ENCODE measurements at places on chromosomes 6 and 20.

- DNase-seq: no peak
These were observed 15.0 kb downstream of the RAB23 start for GRCh38 chr6:57207141-57207540.

DNA sequence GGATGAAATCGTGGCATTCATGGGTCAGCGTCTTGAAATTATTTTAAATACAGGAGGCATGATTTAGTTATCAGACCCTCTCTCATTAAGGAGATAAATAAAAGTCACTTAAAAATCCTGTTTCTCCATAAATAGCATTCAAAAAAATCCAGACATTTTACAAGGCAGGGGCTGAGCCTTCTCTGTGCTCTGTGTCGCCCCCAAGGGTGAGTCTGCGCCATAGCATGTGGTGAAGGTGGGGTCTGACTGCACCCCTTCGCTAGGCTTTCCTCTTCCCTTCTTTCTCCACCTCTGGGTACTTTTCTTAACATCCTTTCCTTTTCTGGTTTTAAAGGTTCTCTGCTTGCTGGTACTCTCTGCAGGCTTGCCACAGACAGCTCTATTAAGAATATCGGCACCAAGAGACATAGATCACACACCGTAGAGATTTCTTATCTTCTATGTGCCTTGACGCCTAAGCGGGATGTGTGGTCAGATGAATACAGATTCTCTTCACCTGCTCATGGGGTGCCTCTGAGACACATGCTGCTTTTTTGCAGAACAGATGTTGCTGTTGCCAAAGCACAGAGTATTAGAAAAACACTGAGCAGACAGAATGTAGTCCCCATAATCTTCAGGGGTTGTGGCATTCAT lies 20.1 kb upstream of the FAM209A start:
- DNase-seq: peak; percentile 37

DNA sequence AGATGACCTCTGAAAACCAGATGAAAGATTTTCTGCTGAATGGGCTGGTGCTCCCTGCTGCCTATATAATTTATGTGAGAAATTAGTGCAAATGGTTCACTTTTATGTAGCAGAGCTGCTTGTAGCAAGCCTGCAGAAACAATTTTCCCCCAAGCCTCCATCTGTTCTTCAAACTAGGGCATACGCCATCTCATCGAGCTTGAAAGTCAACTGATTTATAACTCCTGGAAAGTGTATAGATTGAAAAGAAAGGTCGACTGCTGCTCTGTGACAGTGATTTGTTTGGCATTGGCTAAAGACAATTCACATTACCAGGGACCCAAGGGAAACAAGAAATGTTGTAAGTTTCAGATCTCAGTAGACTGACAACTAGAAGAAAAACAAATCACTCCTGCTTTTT lies 93.3 kb downstream of the PACRG start:
- DNase-seq: no peak

- DNase-seq: no peak
These were observed 82.0 kb downstream of the PTPRK start for GRCh38 chr6:128438393-128438792.

DNA sequence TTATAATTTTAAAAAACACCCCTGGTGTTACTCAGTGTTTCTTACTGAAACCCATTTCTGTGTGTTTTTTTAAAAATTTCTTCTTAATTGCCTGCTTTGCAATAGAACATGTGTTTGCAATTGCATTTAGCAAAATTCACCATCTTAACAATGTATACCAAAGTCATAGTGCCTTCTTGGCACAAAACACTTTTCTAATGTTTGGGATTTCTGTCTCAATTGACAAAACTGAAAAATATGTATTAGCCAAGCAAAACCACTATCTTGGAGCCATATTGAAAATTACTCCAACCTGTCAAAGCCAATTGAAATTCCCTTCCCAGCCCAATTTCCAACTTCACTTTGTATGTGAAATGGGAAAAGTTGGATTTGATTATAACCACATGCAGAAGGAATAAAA lies 88.4 kb upstream of the RSPO3 start:
- no peak for DNase-seq

DNA sequence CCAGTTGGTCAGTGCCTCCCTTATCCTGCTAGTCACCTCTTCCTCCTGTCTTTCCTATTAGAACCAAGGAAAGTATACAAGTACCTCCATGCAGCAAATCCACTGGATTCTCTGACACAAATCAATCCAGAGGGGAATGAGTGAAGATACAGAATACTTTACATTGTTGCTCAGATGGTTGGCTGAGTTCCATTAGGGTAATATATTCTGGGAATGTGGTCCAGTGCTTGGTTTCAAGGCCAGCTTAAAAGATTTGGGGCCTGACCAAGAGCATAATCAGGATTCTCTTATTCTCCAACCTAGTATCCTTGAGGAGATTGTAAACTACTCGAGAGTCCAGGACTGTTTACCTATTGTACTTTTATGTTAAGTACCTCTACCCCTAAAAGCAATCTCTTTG lies 23.0 kb downstream of the CARMIL1 start:
- DNase-seq: no peak

DNA sequence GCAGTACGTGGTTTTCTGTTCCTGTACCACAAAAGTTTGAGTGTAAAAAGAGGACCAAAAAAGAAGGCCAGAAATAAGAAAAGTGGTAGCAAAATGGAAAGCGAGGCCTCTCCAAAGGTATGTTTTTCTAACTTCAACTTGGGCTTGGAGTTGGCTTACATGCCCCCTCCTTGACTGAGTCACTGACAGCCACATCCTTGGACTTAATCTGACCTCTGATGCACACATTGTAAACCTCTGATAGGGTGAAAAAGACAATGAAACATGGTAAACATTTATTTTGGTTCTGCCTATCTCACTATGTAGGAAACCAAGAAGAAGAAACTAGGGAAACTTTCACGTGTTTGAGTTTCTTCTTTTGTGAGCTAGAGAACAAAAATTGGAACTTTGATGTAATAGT lies 503.2 kb upstream of the ID4 start:
- DNase-seq: no peak

DNA sequence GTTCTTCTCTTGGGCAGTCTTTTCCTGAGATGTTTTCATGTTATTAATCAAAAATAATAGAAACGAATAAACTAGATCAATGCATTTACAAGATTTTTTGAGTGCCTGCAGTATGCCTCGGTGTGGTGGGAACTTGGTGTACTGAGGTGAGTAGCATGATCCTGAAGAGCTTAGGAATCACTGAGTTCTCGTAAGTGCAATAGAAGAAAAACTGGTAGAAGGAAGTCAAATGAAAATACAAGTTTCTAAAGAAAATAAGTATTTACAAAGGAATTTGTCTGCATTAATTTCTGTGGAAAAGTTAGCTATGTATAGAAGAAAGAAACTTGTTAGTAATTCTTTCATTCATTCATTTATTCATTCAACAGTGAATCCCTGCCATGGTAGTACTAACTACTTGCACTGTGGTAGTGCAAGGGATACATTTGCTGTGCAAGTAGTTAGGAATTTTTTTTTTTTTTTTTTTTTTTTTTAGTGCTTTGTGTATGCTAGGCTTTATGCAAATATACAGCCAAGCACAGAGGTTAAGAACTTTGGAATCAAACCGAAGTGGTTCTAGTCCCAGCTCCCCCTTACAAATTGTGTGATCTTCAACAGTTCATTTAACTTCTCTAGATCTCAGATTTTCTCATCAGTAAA lies 13.9 kb downstream of the NT5E start:
- DNase-seq: no peak

DNA sequence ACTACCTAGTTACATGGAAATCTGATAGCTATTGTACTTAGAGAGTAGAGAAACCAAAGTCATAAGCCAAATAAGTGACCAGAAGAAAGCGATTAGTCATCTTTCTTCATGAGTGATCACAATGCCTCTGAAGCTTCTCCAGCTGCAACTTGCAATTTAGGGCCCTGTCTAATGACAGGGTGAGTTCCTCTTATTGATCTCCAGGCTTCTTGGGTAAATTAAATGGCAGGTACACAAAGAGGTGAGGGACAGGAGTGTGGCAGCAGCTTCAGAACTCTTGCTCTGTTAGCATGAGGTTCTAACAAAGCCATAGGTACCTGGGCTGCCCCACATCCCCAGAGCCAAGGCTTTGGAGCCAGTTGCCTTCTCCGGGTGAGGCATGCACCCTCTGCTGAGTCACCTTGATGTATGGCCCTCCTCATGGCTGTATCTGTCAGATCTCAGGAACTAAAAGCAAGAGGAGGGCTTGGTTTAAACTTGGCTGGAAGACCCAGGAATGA lies 60.8 kb downstream of the PRDM1 start:
- no peak for DNase-seq

DNA sequence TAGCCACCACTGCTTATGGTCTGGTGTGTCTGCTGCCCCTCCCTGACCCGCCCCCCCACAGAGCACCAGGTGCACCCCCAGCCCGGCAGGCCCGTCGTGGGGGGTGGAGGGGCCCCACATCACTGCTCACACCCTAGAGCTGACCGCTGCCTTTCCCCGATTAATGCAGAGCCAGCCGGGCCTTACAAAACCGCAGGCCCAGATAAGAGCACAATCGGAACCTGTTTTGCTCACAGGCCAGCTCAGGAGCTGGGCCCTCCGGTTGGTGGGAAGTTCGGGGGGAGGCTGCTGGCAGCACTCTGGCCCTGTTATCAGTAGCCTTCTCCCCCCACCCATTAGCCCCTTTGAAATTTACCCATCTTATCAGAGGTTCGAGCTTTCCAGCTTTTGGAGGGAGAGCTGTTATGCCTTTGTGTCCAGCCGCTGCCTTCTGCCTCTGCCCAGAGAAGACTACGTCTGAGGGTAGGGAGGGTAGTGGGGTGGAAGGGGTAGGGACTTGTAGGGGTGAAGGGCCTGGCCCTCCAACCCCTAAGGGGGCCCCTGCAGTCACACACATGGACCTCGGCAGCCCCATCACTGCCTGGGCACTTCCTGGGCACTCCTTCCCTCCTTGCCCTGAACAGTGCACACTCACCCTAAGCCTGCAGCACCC lies 6.9 kb upstream of the SPDEF start:
- DNase-seq: no peak

GRCh38 chr6:78489874-78490273 lies 377.5 kb upstream of the IRAK1BP1 start:
- no peak for DNase-seq

DNA sequence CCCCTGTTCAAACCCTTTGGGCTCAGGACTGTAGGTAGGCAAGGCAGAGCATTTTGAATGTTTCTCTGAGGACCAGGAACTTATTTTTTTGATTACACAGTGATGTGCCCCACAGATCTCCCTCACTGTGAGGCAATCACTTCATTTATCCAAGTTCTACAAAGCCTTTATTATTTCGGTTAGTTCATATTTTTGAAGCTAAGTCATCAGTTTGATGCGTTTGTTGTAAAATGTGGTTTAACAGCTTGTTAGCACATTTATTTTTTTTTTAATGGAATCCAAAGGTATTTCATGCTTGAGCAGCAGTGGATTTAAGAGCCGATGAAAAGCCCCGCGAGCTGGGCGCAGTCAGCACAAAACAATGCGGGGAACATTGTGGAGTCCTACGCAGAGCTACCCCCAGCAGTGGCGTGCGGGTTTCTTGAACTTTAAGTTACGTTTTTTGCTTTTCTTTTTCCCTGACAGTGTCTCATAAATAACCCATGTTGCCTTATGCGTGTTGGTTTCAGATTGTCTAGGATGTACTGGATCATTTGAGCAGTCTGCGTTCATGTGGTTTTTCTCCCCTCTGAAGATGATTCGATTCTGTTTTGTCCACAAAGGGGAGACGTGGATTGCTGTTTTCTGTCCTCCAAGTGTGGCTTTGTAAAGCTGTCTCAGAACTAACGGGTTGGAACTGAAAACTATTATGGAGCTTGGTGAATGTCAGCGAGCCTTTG lies 233.6 kb upstream of the BMP2 start:
- no peak for DNase-seq

DNA sequence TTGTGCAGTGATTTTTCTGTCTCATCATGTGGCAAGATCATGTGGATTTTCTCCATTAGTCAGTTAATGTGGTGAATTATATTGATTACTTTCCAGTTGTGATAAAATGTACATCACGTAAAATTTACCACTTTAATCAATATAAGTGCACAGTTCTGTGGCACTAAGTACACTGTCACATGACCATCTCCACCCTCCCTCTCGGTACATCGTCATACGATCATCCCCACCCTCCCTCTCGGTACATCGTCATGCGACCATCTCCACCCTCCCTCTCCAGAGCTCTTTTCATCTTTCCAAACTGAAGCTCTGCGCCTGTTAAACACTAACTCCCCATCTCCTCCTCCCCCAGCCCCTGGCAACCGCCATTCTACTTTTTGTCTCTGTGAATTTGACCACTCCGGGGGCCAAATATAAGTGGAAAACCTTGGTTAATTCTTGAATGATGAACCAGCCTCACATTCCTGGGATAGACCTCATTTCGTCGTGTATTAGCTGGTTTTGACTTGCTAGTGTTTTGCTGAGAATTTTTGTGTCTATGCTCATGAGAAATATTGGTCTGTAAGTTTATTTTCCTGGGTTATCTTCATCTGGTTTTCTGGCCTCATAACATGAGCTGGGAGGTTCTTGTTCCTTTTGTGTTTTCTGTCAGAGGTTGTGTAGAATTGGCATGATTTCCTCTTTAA lies 10.8 kb downstream of the NTSR1 start:
- DNase-seq: no peak

- no peak for DNase-seq
These were observed 66.3 kb upstream of the KCNK16 start for GRCh38 chr6:39388606-39389483.

DNA sequence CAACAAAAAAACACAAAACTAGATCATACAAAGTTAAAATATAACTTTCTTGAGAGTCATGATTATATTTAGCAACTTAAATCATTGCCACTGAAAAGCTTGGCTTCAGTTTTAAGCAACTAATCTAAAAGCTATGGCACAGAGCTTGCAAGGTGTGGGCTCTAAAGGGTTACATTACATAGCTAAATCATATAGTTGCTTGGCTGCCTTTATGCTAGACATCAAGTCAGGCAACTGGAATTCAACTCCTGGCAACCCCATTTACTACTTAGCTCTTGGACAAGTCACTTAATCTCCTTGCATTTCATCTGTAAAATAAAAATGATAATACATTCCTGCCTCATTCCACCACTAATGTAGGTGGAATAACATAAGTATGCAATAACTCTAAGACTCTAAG lies 40.9 kb upstream of the GCM1 start:
- no peak for DNase-seq

GRCh38 chr20:10306440-10307358 lies 88.1 kb downstream of the SNAP25 start:
- no peak for DNase-seq

- peak; percentile 85 for DNase-seq
These were observed at the start of gene OGFR for GRCh38 chr20:62804627-62805154. Gene OGFR, plus strand, starts transcription at chr20:62804835. Its CDS starts 25 bp downstream, at chr20:62804860.

GRCh38 chr6:35216851-35217811 lies 3.4 kb downstream of the SCUBE3 start:
- no peak for DNase-seq

DNA sequence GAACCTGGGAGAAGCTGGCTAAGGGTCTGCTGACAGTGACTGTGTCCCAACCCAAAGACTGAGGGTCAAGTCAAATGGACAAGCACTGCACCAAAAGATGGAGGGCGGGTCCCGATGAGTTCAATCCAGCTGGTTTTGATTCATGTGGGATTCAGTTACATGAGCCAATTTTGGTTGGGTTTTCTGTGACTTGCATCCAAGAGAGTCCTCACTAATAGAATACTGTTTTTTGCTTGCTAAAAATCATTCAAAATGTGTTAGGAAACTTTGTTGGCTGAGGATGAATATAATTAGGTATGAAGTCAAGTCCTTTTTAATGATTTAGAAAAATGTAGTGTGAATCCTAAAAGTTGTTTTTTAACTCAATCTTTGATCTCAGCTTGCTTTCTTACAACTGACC lies 323.8 kb upstream of the NOX3 start:
- no peak for DNase-seq
